ENCODE measurements at places on chromosomes 12 and 14. TPM values are rescaled to one million over a fixed set of nuclear protein-coding genes. Genes with fewer than 3 reads are reported as not detected.

- H3K36me3 ChIP-seq: peaks cover 78% of the 10 kb centered on the region
- no peak overlapping the region for H3K4me3 ChIP-seq
- H3K27ac ChIP-seq: no peak overlapping the region
- H3K27me3 ChIP-seq: no peaks in the 10 kb centered on the region
- peaks cover 26% of the 10 kb centered on the region for H3K4me1 ChIP-seq
- no peak for DNase-seq
These were observed 52.2 kb downstream of the ATP2A2 start for GRCh38 chr12:110333201-110333600.

- no peak for DNase-seq
- H3K36me3 ChIP-seq: no peaks in the 10 kb centered on the region
- H3K4me1 ChIP-seq: no peaks in the 10 kb centered on the region
- H3K4me3 ChIP-seq: no peak overlapping the region
- no peaks in the 10 kb centered on the region for H3K27me3 ChIP-seq
- H3K27ac ChIP-seq: no peak overlapping the region
These were observed 31.4 kb downstream of the PSMC1 start for GRCh38 chr14:90287791-90288190.

GRCh38 chr14:35632271-35632670 is 98.3 kb downstream of the INSM2 start:
- no peak overlapping the region for H3K4me3 ChIP-seq
- DNase-seq: no peak
- no peaks in the 10 kb centered on the region for H3K27me3 ChIP-seq
- no peak overlapping the region for H3K27ac ChIP-seq

Gene ACRBP
- 0.65 TPM for total RNA-seq

GRCh38 chr14:105299654-105300541 is 903 bp downstream of the BRF1 start:
- peak overlapping the region; percentile 91 for H3K27ac ChIP-seq
- H3K4me3 ChIP-seq: peak overlapping the region; percentile 69
- no peaks in the 10 kb centered on the region for H3K27me3 ChIP-seq
- peaks cover 12% of the 10 kb centered on the region for H3K4me1 ChIP-seq

- H3K36me3 ChIP-seq: no peaks in the 10 kb centered on the region
- no peak overlapping the region for H3K27ac ChIP-seq
- no peak overlapping the region for H3K4me3 ChIP-seq
- H3K27me3 ChIP-seq: no peaks in the 10 kb centered on the region
- no peak for DNase-seq
These were observed 81.1 kb downstream of the ESRRB start for GRCh38 chr14:76456891-76457586.

Gene KCNJ8
- total RNA-seq: 11.1 TPM

Measured in gastrocnemius medialis (tissue), 4 donors.